T-helper 2 cell treated with Interferon-gamma antibody and Interleukin-4, amounts not matched to agents 100 ng/mL and 5 ng/mL, for 36 hours (primary cell): ENCODE measurements at places on chromosomes 3 and 15. TPM values are rescaled to one million over a fixed set of nuclear protein-coding genes. Genes with fewer than 3 reads are reported as not detected.

The STRC gene
- total RNA-seq: 0.36 and 0.48 TPM in 2 replicates

The AGTR1 gene
- total RNA-seq: not detected in 2 replicates

The CACNA2D2 gene
- 0.41 and 0.68 TPM in 2 replicates for total RNA-seq

The SLC38A3 gene
- total RNA-seq: not detected in 2 replicates

The P3H2 gene
- total RNA-seq: not detected in 2 replicates

The BTLA gene
- total RNA-seq: 32.1 and 32.5 TPM in 2 replicates

The GCSAM gene
- total RNA-seq: 2.3 and 2.8 TPM in 2 replicates

The SELENOS gene
- 40.0 and 42.5 TPM in 2 replicates for total RNA-seq

The SCAANT1 gene
- not detected in 2 replicates for total RNA-seq

The FAM3D gene
- not detected in 2 replicates for total RNA-seq

The EXD1 gene
- not detected in 2 replicates for total RNA-seq

The MST1 gene
- total RNA-seq: 9.3 and 10.4 TPM in 2 replicates

The BAHD1 gene
- 29.7 and 31.2 TPM in 2 replicates for total RNA-seq

The A4GNT gene
- not detected in 2 replicates for total RNA-seq

The RASGRP1 gene
- 115 and 116 TPM in 2 replicates for total RNA-seq

The TMEM212 gene
- total RNA-seq: not detected in 2 replicates

The CCDC51 gene
- 14.2 and 16.4 TPM in 2 replicates for total RNA-seq

The PPM1L gene
- 2.6 and 4.0 TPM in 2 replicates for total RNA-seq

The INSYN1 gene
- total RNA-seq: not detected in 2 replicates

The CTXN2 gene
- total RNA-seq: 0.05 TPM in 1 of 2 replicates, not detected in the other

The CTXND1 gene
- not detected in 2 replicates for total RNA-seq

The ATP13A5 gene
- total RNA-seq: not detected in 2 replicates

The RBMS3 gene
- total RNA-seq: 0.41 and 0.73 TPM in 2 replicates

The CHST2 gene
- total RNA-seq: 18.3 and 19.3 TPM in 2 replicates

The HGD gene
- total RNA-seq: 0.50 and 0.64 TPM in 2 replicates

The PARP9 gene
- total RNA-seq: 108 TPM in 2 replicates
